T-helper 17 cell (primary cell): ENCODE measurements at places on chromosomes 2 and 18.

DNA sequence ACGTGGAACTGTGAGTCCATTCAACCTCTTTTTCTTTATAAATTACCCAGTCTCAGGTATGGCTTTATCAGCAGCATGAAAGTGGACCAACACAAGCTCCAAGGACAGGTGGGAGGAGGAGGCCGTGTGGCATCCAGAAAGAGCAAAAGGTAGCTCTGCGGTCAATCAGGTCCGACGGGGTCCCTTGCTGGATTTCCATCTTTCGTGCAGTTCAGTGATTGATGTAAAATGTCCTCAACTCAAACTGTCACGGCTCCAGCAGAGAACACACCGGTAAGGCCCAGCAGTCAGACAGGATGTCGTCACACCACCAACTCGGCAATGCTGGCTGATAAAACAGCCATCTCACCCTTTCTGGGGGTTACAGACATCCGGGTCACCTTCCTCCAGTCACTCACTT lies 123.3 kb downstream of the PXDN start:
- DNase-seq = no peak

DNA sequence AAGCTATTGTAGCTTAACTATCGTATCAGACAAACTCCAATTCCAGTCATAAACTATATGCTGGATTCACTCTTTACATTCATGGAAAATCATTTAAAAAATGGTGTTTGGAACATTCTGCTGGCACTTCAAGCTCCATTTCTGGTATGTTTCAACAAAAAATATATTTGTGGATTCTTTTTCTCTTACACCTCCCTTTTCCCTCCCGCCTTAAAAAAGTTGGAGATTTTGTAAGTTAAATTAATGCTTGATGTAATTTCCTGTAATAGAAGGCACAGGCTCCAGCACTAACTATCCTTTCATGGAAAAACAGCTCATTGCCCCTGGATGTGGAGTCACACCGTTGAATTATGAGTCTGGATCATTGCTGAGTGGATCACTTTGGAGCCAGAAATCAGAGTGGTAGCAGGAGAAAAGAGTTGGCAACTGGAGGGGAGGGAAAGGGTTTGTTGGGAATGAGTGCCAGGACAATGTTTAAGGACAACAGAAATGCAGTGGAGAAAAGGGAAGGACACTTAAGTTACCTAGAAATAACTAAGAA lies 102.8 kb downstream of the ICOS start:
- no peak for DNase-seq

- DNase-seq = no peak
Measured at GRCh38 chr2:27737676-27738348, 33.7 kb upstream of the MRPL33 start.

GRCh38 chr18:10235661-10235952 lies 218.8 kb upstream of the APCDD1 start:
- DNase-seq = no peak

- no peak for DNase-seq
Measured at GRCh38 chr2:108417254-108417653, 31.8 kb upstream of the GCC2 start.

- DNase-seq = no peak
Measured at GRCh38 chr18:37764541-37765288, 199.1 kb upstream of the CELF4 start.

- DNase-seq = no peak
Measured at GRCh38 chr2:144477281-144477956, 42.5 kb downstream of the ZEB2 start.

- DNase-seq = no peak
Measured at GRCh38 chr2:159715451-159715850, 3.1 kb downstream of the MARCHF7 start.

- no peak for DNase-seq
Measured at GRCh38 chr2:119201815-119202214, 21.8 kb upstream of the STEAP3 start.

GRCh38 chr18:45995461-45995860 lies 28.3 kb upstream of the EPG5 start:
- DNase-seq = no peak

DNA sequence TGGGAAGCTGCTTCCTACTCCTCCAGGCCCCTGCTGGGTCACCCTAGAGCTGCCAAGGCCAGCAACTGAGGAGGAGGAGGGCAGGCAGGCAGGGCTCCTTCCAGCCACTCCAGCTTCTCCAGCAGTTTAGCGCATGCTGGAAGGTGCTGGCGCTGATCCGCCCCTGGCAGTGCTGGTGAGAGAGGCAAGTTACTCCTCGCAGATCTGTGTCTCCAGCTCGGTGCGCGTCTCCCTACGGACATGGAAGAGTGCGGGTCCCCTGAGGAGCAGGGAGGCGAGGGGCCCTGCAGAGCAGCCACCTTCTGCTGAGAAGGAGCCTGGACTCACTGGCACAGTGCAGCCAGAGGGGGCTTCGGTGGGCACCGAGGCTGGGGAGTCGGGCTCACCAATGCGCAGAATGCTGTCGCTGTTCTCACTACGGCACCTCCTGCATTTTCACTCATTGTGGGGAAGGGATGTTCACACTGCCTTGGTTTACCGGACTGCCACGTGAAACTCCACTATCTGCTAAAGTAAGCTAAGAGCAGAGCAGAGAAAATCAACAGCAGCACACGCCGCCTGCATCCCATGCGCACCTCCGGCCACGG lies 206.0 kb downstream of the HDAC4 start:
- DNase-seq = no peak

- no peak for DNase-seq
Measured at GRCh38 chr2:223494496-223494895, 107.7 kb downstream of the SCG2 start.

GRCh38 chr2:133812826-133813617 lies 244.8 kb upstream of the NCKAP5 start:
- no peak for DNase-seq

DNA sequence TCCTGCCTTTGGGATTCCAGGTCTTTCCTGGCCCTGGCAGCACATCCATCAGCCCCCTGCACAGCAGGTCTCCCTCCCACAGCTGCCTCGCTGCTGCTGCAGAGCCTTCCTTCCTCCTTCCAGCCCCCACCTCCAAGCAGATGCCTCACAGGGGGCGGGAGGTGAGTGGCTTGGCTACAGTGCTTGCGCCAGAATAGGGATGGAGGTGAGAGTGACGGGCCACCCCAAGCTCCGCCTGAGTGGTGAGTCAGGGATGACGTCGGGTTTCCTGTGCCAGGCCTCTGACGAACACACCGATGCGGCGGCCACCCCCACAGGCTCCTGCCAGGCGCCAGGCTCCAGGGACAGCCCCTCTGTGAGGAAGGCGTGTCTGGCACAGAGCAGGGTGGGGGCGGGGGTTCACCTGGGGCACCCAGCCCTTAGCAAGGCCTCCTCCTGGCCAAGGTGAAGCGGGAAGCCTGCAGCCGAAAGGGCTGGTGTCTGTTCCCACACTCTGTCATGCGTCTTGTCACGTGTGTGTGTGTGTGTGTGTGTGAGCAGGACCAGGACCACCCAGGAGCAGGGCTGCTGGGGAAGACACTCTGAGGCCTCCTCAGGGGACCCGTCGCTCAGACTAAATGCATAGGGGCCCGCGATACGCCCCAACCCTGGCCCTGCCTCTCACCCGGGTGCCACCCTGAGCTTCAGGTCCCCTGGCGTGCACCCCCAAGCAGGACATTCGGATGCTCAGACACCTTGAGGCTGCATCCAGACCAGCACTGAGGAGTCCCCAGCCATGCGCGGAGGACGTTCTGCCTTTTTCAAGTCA lies 3.4 kb upstream of the DUSP2 start:
- peak; percentile 93 for DNase-seq

DNA sequence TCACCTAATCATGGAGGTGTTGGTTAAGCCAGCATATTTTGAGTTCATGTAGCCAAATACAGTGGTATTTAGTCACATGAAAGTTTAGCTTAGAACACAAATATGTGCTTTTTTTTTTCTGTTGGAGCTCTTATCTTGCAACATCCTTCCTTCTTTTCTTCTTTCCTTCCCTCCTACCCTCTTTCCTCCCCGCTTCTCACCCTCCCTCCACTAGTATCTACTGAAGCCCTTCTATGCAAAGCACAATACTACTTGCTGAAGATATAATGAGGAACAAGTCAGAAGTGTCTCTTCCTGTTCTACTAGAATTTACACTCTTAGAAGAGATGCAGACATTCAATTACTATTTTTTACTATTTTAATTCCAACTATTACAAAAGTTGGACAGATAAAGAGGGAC lies 105.0 kb upstream of the ITGA4 start:
- no peak for DNase-seq

DNA sequence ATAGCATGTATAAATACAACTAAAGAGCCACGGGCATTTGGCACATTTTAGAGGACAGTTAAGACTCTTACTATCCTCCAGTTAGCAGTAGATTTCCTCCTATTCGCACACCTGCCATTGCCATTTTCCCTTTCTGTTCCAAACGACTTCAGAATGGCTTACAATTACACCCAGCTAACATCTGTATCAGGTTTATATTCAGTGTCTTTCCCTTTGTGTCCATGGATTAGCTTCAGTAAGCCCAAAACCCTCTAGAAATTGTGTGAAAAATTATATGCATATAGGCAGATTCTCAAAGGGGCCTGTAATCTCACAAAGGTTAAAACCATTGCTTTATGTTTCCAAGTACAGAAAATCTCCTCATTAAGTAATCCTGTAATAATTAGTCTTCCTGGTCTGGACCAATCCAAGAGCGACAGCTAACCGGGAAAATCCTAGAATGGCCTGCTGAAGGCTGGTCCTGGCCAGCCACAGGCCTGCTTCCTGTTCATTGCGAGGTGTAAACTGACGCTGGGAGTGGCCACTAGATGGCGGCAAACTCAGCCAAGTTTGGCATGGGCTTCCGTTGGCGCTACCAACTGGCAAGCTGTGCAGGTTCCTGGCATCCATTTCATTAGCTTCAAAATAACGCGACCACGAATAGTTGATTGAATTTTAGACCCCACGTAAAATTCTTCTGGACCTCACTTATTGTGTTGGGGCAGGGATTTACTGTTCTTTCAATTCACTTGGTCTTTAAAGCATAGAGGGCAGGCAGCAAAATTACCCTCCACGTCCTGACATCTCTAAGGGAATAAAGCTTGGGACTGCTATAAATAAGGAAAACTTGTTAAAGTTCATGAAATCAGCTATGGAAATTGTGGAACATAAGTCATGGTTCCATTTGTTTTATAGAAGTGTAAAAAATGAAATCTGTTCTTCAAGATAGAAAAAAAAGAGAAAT lies 17.1 kb downstream of the ARHGAP25 start:
- DNase-seq = peak; percentile 80
